ENCODE measurements at places on chromosomes 12 and 14. TPM values are rescaled to one million over a fixed set of nuclear protein-coding genes. Genes with fewer than 3 reads are reported as not detected.

Gene CMKLR1
- under 0.01 TPM for total RNA-seq

Gene PROX2
- not detected for total RNA-seq

Gene GMPR2
- 63.6 TPM for total RNA-seq

Gene RNU6-8
- not detected for total RNA-seq

Gene IAPP
- not detected for total RNA-seq

Gene GRIN2B
- total RNA-seq = 0.19 TPM

Gene ETFBKMT
- total RNA-seq = 2.5 TPM
